ENCODE measurements at places on chromosomes 16 and 17. TPM values are rescaled to one million over a fixed set of nuclear protein-coding genes. Genes with fewer than 3 reads are reported as not detected.

DNA sequence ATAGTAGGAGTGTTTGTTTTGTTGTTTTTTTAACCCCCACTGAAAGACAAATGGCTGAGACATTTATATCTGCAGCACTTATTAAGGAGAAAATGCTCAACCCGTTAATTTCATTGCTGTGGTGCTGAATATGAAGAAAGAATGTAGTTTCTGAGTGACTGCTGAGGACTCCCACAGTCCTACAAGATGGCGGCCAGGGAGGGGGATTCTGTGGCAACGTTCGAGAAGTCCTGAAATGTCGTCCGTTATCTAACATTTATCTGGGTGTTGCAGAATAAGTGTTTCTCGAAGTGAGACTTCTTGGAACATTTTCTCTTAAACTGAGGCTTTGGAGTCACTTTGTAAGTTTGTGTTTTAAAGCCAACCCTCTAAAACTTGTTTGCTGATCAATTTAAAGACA, 530.4 kb downstream of the XYLT1 start:
- ATAC-seq: no peak

- ATAC-seq: no peak
Observed at GRCh38 chr17:71667661-71668060, 453.2 kb upstream of the SOX9 start.

DNA sequence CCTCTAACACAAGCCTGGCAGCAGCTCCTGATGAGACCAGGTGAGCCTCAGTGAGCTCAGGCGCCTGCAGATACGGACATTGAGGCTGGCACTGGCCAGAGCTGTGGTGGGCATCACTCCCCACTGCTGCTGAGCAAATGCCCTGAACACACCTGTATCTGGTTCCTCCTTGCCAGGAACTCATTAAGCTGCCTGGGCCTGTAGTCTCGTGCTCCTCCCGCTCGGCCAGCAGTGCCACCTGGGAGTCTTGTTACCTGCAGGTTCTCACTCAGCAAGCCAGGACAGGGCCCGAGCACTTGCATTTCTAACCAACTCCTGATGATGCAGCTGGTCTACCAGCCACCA, 13.3 kb downstream of the EIF4A3 start:
- ATAC-seq: no peak

GRCh38 chr16:30984669-30985400, at the start of gene HSD3B7:
Gene HSD3B7 (plus strand): TSS chr16:30985207. CDS start chr16:30985659, 452 bp downstream.
- ATAC-seq: peak; percentile 86

DNA sequence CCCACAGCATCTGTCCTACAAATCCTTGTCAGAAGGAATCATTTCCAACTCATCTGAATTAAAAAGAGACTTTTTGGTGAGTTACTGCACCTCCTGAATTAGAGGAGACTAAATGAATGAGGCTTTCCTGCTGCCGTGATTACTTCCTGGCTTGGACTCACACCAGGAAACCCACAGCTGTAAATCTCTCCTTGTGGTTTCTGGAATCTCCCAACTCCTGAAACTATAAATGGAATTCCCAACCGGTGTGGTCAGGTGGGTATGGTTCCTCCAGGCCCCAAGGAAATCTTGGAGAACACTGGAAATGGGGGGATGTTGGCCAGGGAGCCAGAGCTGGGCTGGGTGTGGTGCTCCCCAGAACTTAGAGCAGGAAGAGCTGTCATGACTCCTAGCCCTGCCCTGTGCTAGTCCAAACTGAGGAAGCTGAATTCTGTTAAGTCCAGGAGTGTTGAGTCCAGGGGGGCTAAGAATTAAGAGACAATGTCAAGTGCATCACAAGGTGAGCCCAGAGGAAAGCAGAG, 216.4 kb downstream of the GSG1L start:
- ATAC-seq: no peak

DNA sequence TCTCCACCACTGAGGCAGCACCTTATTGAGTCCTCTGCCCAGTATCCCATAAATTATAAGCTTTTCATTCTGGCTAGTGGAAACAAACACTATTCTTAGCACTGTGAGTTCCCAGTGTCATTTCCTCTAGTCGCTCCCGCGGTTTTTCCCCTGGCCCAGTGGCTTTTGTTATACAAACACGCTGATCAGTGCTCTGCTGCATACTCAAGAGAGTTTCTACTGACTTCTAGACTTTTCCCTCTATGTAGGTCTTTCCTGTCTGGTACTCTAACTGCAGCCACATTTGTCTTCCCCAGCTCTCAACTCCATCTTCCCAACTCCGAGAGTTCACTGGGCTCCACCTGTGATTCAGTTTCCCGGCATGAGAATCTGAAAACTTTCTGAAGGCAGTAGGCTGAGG, 556.6 kb upstream of the SALL1 start:
- ATAC-seq: no peak

DNA sequence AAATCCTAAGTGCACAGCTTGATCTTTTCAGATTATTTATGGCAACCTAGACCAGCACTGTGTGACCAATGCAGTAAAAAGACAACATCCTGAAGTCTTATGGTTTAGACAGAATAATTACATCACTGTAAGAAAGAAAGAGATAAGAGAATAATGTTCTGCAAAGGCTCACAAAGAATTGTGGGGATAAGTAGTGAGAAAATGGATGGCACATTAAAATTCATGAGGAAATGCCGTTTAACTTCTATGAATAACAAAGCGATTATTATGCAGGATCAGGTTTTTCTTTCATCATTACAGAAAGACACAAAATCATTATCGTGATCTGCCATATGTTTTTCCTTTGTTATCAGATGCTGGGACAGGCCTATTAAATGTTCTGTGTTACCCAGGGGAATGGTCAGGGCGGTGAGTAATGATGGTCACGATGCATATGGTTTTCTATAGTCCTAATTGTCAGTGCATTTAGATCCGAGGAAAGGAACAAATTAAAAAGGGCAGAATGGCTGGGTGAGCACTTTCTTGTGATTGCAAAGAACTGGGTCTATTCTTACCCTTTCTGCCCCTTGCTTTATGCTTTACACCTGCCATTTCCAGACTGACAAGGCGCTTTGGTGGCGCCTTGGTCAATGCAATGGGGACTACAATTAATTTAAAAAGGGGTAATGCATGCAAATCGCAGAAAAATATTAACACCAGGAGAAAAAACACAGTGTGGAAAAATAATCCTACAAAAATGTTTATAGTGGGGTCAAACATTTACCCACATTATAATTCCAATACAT, 18.1 kb upstream of the DHX40 start:
- no peak for ATAC-seq

- ATAC-seq: peak; percentile 9
Observed at GRCh38 chr16:57091200-57091974, 996 bp upstream of the CPNE2 start.

GRCh38 chr16:54942353-54942943, 11.8 kb downstream of the IRX5 start:
- ATAC-seq: no peak

GRCh38 chr16:106623-107324, 28.7 kb downstream of the MPG start:
- ATAC-seq: peak; percentile 59

DNA sequence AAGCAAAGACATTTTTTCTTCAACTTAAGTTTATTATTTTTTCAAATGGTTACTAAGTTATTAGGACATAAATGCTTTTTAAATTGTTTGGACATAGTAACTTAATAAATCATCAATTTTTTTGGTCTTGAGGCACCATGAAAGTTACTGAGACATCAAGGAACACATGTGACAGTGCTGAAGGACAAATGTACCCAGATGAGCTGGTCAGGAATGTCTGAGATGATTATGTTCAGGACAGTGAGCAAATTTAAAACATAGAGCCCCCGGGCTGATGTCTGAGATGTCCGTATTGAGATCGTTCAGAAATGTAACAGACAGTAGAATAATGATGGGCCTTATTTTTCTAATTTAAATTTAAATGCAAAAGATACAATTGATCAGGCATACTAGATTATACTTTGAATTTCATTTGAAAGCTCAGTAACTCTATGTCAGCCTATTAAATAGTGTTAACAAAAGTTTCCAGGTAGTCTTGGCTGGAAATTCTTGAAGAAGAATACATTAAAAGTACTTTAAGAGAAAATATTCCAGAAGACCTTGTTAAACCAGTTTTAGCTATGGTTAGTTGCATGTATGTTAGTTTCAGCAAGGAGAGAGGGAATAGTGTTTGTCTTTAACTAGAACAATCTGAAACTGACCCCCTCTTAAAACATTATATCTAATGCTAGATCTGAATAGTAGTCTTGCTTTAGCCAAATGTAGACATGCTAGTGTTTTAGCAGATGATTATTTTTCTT, 36.4 kb downstream of the SEC14L1 start:
- ATAC-seq: no peak

DNA sequence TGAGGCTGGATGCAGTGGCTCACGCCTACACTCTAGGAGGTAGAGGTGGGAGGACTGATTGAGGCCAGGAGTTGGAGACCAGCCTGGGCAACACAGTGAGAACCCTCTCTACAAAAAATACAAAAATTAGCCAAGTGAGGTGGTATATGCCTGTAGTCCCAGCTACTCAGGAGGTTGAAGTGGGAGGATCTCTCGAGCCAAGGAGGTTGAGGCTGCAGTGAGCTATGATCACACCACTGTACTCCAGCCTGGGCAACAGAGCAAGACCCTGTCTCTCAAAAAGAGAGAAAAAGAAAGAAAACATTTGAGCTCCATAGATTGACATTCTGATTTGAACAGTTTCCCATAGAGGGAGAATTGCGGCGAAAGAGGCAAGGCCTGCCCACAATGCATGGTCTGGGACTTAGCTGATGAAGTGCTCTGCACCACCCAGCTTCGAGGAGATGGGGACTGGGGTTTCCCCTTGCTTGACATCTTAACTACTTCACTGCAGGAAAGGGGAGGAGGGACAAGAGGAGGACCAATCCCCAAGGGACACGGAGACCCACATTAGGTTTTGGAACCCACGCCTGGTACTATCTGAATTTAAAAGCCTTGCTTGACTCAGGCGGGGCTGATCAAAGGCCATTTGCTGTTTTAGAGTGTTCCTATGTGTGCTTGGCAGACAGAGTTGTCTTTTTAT, 21.7 kb downstream of the MSI2 start:
- no peak for ATAC-seq

GRCh38 chr16:53232826-53233529, 178.2 kb downstream of the CHD9 start:
- ATAC-seq: no peak

- ATAC-seq: peak; percentile 45
Observed at GRCh38 chr17:921161-921560, 58.4 kb downstream of the NXN start.

DNA sequence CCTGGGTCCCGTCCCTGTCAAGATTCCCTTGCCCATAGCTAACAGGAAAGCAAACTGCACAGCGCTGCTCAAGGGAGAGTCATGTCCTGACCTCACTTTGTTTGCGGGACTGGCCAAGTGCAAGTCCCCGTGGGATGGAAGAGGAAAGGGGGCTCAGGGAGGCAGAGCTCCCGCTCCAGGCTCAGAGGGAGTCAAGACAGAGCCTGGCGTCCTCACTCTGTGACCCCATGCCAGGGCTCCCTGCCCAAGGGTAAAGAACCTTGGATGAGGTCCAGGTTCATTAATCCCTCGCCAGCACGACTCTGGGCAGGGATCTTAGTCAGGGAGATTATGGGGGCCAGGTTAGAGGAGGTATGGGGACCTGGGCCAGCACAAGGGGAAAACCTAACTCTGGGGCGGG, 51.5 kb upstream of the CBX4 start:
- no peak for ATAC-seq

TAOK2 gene
- 52.6 TPM for total RNA-seq

NACA2 gene
- total RNA-seq: not detected

CEP295NL gene
- 9.0 TPM for total RNA-seq

CRISPLD2 gene
- 174 TPM for total RNA-seq

KRTAP1-3 gene
- not detected for total RNA-seq

C16orf46 gene
- 3.9 TPM for total RNA-seq

All from gastroesophageal sphincter (tissue), 4 donors.